ENCODE measurements at places on chromosomes 16 and 17.

DNA sequence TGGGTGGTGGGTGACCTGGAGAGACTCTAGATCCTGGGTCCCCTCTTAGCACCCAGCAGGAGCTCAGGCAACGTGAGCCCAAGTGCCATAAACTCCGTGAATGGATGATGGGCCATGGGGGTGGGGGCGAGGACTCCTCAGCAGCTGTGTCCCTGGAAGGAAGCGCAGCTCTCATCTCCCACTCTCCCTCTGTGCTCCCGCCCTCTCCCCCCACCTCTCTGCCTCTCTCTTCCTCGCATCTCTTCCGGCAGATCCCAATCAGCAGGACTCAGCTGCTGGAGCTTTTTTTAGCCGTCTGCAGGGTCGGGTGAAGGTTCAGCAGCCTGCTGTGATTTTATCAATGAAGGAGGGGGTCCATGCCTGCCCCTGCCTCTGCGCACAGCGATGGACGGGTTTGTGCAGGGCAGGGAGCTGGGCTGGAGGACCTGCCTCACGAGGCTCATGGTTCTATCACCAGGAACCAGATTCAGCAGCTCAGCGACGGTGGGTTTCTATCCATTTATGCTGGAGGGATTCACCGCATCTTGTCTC lies 8.3 kb downstream of the CCR7 start:
- DNase-seq, result no peak

- no peak for DNase-seq
These were observed 16.7 kb downstream of the C16orf54 start for GRCh38 chr16:29729116-29729521.

DNA sequence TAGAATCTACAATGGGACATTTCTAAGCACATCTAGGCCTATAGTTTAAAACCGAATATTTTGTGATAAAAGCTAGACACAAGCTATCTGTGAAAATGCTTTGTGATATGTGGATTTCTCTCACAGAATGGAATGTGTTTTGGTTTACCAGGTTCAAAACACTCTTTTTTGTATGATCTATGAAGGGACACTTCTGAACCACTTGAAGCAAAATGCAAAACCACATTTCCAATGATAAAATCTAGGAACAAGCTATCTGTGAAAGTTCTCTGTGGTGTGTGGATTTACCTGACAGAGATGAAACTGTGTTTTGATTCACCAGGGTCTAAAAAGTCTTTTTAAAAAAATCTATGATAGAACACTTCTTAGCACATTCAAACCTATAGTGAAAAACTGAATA lies 2192.4 kb downstream of the TP53TG3F start:
- DNase-seq, result no peak

GRCh38 chr17:62782730-62783270 lies 25.3 kb downstream of the MARCHF10 start:
- no peak for DNase-seq

DNA sequence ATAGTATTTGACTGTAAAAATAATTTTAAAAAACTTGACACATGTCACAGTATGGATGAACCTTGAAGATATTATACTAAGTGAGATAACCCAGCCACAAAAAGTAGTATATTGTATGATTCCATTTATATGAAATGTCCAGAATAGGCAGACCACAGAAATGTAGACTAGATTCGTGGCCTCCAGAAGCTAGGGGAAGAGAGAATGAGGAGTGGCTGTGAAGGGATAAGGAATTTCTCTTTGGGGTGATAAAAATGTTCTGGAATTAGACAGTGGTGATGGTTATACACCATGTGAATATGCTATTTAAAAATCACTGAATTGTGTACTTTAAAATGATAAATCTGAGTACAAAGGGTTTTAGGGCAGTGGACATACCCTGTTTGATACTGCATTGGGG lies 253.1 kb upstream of the DYNLRB2 start:
- DNase-seq, result no peak

DNA sequence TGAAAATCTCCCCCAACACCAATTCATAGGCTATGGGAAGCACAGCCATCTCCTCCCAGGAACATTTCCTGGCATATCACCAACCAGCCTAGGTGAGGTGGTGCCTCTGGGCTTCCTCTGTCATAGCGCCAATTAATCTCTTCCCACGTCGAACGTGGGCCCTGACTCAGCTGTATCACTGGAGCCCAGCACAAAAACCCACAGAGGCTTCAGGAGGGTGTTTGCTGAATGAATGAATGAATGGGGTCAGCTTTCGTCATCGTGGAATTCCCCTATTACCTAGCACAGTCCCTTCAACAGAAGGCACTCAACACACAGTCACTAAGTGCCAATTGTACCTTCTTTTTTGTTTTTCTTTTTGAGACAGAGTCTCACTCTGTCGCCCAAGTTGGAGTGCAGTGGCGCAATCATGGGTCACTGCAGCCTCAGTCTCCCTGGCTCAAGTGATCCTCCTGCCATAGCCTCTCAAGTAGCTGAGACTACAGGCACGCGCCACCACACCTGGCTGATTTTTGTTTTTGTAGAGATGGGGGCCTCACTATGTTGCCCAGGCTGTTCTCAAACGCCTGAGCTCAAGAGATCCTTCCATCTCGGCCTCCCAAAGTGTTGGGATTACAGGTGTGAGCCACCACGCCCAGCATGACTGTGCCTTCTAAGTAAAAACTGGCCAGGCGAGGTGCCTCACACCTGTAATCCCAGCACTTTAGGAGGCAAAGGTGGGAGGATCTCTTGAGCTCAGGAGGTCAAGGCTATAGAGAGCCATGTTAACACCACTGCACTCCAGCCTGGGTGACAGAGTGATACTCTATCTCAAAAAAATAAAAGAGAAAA lies 4.1 kb downstream of the ZNF688 start:
- peak; percentile 46 for DNase-seq

GRCh38 chr17:35086931-35087573 lies 23.5 kb upstream of the RFFL start:
- no peak for DNase-seq

DNA sequence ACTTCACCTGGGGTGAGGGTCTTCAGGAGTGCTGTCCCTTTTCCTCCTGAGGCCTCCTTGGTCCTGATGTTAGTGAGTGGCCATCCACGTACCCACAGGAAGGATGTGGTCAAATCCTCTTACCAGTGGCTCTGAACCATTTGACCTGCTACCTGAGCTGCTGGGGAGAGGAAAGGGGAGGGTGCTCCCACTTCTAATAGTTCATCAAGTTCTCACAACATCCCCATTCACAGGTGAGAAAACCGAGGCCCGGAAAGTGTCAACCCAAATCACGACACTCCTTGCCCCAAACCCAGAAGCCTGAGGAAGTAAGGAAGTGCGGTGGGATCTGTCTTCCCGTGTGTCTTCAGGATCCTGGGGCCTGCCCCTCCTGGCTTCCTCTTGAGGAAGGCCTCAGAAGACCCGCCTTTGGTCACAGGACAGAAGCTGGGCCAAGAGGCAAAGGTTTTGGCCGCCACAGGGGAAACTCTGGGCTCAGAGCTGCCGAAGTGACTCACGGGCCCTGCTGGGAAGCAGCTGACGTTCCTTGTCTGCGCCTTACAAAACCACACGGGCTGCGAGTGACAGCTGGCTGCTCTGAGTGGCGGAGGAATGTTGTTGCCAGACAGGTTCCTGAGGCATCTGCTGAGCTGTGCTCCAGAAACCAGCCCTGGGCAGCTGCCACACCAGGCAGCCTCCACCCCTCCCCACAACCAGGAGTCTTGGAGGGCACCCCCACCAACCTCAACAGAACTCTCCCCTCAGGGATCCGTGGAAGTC lies 13.9 kb upstream of the KIFC3 start:
- peak; percentile 26 for DNase-seq

DNA sequence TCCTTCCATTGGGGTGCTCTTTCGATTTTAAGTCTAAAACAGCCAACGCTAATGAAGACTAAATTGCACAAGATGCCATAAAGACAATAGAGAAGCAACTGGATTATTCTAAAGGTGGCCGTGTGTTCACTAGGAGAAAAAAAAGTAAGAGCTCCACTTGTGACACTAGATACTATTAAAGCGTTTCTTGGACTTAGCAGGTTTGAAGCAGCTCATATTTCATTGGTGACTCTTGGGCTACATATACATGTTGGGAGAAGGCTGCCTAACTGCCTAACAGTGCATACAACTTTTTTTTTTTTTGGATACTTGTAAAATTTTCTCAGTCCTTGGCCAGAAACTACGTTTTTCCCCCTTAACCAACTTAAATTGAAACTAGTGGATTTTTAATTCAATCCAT lies 111.8 kb upstream of the NOG start:
- DNase-seq, result no peak

DNA sequence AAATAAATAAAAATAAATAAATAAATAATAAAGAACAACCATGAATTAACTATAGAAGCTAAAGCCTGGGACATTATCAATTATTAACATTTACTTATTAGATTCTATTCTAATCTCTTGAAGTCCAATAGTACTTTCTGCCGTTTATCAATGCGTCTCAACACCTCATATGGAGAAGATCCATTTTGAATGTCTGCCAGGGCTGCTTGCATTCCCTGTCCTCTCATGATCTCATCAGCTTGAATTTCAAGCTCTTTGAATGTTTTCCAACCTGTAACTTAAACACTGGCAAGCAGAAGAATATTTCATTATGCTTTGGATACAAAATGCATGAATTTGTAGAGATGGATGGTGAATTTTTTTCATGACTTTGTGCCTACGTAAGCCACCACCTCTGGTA lies 191.9 kb upstream of the ANKFN1 start:
- no peak for DNase-seq

- DNase-seq, result no peak
These were observed 197.3 kb upstream of the SDK2 start for GRCh38 chr17:73841431-73842060.

- DNase-seq, result no peak
These were observed 74.1 kb downstream of the MYH11 start for GRCh38 chr16:15782573-15783365.

- no peak for DNase-seq
These were observed 54.8 kb downstream of the CDK5R1 start for GRCh38 chr17:32541640-32542039.

DNA sequence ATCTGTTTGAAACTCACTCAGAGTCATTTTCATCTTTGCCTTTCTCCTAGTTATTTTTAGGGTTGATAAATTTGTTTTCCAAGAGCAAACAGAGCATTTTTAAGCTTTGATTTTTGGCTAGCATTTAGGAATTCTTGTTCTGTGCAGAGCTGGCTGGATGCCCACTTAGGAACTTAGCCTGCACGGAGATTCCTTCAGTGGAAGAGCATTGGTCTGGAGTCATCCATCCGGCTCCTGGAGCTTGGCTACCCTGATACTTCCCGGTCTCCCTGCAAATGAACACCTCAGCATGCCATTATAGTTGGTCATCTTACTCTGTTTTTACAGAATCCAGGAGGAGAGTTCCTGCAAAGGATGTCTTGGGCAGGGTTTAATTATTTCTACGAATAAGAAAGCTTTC lies 57.1 kb downstream of the SPECC1 start:
- no peak for DNase-seq

- DNase-seq, result no peak
These were observed 109.6 kb upstream of the CDH5 start for GRCh38 chr16:66256919-66257318.

DNA sequence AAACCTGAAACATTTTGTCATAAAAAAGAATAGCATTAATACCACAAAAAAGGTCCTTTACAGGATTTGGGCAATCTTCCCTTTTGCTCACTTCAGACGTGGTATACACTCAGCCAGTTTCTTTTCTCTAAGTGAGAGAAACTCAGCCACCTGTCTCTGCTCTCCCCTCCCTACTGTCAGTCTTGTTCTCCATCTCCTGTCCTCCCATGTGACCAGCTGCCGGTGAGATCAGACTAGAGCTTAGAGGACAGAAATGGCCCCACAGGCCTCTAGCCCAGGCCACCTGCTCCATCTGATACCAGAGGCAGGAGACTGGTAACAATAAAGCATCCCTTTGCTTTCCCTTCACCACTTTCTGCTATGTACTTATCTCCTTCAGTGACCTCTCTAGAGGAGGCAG lies 34.9 kb downstream of the CMC2 start:
- DNase-seq, result no peak

GRCh38 chr16:82432261-82432660 lies 194.5 kb upstream of the CDH13 start:
- no peak for DNase-seq

GRCh38 chr16:70689035-70689969 lies 3.4 kb upstream of the MTSS2 start:
- DNase-seq, result no peak

GRCh38 chr17:48412841-48413240 lies 17.2 kb downstream of the SKAP1 start:
- no peak for DNase-seq

GRCh38 chr17:80818871-80819270 lies 172.8 kb upstream of the CHMP6 start:
- DNase-seq, result no peak

DNA sequence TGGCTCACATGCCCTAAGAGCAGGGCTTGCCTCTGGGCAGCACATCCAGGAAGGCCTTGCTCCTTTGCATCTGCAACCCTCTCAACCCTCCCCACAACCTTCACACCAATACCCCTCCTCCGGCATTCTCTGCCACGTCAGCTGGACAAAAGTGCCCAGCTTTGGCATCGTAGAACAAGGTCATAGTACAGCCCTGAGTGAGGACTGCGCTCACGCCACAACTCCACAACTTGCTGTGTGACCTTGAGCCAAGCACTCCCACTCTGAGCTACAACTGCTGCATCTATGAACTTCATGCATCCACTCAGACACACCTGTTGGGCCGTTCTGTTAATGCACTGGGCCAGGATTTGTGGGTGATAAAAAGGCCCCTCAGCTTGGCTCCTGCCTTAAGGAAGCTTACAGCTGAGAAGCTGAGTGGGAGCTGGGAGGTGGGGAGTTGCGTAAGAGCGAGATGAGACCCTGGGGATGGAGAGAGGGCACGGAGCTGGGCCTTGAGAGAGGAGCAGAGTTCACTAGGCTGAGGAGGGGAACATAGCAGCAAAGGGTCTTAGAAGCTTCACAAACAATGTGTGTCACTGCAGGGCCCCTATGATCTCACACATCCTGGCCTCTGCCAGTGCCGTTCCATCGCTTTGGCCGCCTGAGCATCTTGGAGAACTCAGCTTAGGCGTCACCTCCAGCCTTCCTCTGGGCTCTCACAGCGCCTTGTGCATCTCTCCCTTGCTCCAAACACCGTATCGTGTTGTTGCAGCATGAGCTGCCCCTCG lies 8.6 kb upstream of the MRC2 start:
- no peak for DNase-seq

- no peak for DNase-seq
These were observed 51.4 kb downstream of the TBC1D16 start for GRCh38 chr17:79984045-79984840.

GRCh38 chr17:57739402-57740234 lies 5.5 kb downstream of the CCDC182 start:
- DNase-seq, result no peak
